ENCODE measurements at places on chromosomes 7 and 10.

GRCh38 chr10:44234483-44234875 lies 150.4 kb downstream of the CXCL12 start:
- DNase-seq: no peak

- DNase-seq: no peak
Observed at GRCh38 chr10:123786896-123787295, 104.7 kb downstream of the CPXM2 start.

DNA sequence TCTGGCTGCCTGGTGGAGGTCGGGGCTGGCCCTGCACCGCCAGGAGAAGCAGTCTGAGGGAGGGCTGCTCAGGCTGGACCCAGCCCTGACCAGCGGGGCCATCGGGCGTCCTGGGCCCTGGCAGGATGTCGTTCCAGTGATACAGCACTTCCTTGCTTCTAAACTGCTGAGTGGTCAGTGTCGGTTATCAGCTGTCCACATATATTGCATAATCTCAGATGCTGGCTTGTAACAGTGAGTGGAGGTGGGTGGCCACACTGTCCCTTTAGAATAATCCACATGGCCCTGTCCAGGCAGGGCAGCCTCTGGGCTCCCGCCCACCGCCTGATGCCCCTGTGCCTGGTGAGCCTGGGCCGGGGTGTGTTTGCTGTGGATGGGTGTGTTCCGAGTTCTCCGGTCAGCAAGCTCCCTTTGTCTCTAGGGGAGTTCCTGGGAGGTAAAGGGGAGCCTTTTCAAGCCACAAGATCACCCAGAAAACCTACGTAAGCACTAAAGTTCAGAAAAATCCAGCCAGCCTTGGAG lies 86.1 kb downstream of the LHPP start:
- no peak for DNase-seq

DNA sequence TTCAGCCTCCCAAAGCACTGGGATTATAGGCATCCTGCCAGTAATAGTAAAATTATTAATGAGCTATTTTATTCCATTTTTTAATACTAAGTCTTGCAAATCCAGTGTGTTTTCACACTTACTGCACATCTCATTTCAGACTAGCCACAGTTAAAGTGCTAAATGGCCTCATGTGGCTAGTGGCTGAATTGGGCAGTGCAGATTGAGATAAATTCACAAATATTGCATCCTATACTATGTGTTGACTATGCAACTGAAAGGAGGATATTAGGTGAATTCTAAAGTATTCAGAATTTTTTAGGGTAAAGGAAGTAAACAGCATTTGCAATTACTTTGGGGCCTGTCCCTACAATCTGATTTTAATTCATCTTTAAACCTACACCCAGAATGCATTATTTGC lies 10.2 kb downstream of the APBB1IP start:
- no peak for DNase-seq

DNA sequence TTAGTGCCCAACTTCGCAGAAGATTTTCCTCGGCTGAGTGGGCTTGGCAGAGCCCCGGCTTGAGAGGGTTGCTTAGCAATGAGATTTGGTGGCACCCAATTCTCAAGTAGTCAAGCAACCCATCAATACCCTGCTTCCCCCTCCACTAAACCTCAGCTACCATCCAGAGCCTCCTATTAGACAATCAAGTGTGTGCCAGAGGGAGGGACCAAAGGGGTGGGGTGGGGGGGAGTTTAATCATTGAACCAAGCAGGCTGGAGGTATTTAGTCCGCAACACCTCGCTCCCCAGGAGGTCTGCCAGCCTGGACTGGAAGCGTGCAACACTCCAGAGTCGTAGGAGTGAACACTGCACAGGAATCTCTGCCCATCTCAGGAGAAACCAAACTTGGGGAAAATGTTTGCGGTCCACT lies at the start of gene HKDC1:
Gene HKDC1, plus strand, starts transcription at position 292 of the 411 bp plus-strand sequence. Its CDS starts 104 bp downstream, at position 396.
- no peak for DNase-seq

DNA sequence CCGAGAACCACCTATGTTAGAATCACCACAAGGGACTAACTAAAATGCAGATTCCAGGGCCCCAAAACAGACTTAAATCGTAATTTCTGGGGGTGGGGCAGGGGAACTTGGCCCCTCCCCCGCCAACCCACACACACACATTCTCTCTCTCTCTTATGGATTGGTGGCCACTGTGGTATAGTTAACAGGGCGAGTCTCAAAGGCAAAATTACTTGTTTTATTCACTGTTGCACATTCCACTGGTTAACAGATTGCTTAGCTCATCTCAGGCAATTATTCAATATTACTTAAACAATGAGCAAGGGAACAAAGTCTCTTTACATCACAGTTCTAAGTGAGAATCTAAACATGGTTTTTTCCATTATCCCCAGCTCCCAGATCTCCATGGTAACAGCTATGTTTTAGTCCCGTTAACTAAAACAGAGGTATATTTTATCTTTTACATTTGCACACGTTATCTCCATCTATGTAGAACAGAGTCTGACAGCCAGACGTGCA lies 38.5 kb downstream of the IGF2BP3 start:
- no peak for DNase-seq

GRCh38 chr7:147089051-147089461 lies 972.5 kb downstream of the CNTNAP2 start:
- DNase-seq: no peak

DNA sequence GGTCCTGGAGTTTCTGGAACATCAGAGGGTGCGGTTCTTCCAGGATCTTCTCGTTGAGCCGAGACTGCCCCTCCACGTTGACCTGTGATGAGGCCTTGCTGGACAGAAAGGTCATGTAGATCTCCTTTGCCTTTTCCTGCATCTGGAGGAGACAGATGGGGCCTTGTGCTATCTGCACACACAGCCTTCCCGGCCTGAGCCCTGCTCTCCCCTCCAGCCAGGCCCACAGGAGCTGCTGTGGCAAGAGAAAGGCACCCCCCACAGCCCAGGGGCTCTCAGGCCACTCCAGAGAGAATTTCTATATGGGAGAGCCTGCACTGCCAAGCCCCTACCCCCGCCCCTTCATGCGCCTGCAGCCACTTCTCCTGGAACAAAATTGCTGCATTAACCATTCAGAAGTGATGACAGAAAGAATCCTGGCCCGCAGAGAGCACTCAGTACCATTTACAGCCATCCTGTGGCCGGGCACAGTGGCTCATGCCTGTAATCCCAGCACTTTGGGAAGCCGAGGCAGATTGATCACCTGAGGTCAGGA lies 26.9 kb downstream of the RGS10 start:
- no peak for DNase-seq

DNA sequence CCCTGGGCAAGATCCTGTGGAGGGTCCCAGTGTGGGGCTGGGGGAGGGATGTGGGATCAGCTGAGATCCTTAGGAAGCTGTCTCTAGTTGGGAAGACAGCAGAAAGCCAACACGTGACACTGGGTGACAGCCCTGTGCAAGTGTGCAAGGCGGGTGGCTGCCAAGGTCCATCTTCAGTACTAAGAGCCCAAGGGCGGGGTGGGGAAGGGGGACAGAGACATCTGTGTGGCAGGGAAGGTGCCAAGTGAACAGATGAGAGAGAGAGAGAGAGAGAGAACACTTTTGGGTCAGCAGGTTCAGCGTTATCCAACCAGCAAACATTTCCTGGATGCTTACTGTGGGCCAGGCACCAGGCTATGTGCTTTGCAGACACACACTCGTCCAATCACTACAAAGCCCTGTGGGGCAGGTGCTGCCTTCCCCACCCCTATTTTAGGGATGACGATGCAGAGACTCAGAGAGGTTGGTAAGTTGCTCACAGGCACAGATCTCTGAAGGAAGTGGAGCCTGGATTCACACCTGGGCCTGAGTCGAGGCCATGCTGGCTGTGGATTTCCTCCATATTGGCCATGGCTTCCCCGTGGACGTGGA lies 135.7 kb downstream of the GRK5 start:
- DNase-seq: no peak

DNA sequence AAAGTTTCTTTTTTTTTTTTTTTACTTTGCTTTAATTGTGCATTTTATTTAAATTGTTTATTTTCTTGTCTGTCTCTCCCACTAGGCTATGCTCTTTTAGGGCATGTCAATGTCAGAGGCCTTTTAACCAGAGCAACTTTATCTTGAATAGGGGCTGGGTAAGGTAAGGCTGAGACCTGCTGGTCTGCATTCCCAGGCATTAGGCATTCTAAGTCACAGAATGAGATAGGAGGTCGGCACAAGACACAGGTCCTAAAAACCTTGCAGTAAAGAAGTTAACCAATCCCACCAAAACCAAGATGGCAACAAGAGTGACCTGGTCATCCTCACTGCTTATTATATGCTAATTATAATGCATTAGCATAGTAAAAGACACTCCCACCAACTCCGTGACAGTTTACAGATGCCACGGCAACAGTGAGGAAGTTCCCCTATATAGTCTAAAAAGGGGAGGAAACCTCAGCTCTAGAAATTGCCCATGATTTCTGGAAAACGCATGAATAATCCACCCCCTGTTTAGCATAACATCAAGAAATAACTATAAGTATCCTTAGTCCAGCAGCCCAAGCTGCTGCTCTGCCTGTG lies 47.0 kb upstream of the FRMD4A start:
- no peak for DNase-seq

DNA sequence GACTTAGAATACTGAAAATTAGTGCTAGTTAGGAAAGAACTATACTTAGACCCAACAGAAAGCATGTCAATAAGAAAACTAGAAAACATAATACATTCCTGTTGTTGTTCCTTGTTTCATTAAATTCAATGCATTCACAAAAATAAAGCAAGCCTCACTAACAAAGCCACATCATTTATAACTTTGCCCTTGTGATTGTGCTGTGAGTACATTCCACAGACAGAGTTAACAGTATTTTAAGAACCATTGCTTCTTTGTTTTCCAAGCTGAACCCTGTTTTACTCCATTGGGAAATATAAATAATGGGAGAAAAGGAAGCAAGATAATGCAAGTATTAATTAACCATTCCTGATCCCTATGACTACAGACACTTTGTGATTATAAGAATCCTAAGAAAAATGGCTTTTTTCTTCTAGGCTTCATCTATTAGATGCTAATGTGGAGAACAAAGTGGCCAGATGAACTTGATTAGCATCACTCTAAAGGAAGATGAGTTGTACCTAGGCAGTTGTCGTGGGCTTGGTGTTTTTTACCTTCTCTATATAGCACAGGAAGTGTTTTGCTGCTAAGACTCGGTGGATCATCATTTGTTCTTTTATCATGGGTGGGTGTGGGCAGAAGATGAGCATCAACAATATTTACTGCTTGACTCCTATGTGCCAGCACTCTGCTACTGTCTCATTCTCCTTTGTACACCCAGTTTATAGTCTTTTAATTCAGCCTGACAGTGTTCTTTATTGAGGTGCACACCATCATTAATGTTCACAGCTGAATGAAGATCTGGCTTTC lies 34.2 kb upstream of the ZNRF2 start:
- no peak for DNase-seq

- no peak for DNase-seq
Observed at GRCh38 chr7:40808378-40808942, 673.7 kb downstream of the SUGCT start.

DNA sequence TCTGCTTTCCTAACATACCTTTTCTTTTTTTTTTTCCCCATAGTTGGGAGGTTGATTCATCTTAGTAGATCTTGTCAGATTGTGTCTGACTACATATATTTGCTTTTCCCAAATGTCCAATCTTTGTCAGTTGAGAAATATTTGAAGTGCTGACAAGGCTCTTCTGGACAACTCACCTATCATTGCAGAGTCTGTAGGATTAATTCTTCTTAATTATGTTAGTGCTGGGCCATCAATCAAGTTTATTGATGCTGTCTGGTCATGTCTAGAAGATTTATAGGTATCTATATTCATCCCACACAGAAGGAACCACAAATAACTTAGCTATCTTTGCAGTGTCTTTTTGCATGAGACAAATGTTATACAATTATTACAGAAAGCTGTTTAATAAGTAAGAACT lies 310.6 kb downstream of the ACTR3B start:
- DNase-seq: no peak

DNA sequence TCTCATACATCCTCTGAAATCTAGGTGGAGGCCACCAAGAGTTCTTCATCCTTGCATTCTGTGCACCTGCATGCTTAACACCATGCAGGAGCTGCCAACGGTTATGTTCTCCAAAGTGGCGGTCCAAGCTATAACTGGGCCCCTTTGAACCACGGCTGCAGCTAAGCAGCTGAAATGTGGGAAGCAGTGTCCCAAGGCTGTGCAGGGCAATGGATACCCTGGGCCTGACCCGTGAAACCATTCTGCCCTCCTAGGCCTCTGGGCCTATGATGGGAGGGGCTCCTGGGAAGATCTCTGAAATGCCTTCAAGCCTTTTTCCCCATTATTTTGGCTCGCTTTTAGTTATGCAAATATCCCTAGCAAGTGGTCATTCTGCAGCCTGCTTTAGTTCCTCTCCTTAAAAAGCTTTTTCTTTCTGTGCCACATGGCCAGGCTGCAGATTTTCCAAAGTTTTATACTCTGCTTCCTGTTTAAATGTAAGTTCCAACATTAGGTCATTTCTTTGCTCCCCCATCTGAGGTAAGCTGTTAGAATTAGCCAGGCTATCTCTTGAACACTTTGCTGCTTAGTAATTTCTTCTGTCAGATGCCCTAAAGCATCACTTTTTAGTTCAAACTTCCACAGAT lies 7.7 kb upstream of the GTPBP4 start:
- no peak for DNase-seq

DNA sequence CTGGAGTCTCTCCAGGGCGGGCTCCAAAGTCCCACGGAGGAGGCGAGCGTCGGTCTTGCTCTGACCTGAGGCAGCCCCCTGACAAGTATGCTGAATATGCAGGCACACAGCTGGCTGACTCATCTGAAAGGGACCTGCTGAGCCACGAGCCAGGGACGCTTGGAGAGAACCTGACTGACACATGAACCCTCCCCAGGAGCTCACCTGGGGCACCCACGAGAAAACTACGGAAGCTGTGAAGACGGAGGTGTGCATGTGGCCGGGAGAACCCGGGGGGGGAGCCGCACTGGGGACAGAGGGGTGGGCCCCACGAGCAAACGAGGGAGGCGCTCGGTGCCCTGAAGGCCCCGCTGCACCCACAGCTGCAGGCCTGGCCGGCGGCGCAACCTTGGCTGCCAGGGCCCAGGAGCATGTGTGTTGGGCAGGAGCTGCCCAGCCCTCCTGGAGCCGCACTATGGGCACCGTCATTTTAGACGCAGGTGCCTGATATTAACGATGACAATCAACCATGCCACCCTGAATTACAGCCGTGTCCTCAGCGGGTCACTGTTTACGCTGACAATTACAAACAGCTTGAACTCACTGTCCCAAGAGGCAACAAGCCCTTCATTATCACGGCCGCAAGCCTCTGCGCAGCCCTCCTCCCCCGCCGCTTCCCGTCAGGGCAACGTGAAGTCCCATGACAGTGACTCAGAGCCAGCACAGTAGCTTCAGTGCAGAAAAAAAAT lies 64.7 kb downstream of the DIP2C start:
- DNase-seq: no peak

GRCh38 chr7:16838386-16838785 lies 33.6 kb upstream of the AGR2 start:
- DNase-seq: no peak
